ENCODE measurements at places on chromosomes 6 and 20. TPM values are rescaled to one million over a fixed set of nuclear protein-coding genes. Genes with fewer than 3 reads are reported as not detected.
A peak's percentile ranks its signal among the peaks of the same experiment; 100 is the strongest.

- no peaks in the 10 kb centered on the region for H3K36me3 ChIP-seq
- H3K4me1 ChIP-seq, result peaks cover 7% of the 10 kb centered on the region
- DNase-seq, result no peak
- H3K27ac ChIP-seq, result peak overlapping the region; percentile 33
- no peak overlapping the region for H3K4me3 ChIP-seq
Observed at GRCh38 chr6:11766043-11766442, 12.6 kb downstream of the ADTRP start.

The TMEM217 gene
- total RNA-seq, result 0.49 TPM

The CST7 gene
- not detected for total RNA-seq

The CTAGE9 gene
- total RNA-seq, result not detected

DNA sequence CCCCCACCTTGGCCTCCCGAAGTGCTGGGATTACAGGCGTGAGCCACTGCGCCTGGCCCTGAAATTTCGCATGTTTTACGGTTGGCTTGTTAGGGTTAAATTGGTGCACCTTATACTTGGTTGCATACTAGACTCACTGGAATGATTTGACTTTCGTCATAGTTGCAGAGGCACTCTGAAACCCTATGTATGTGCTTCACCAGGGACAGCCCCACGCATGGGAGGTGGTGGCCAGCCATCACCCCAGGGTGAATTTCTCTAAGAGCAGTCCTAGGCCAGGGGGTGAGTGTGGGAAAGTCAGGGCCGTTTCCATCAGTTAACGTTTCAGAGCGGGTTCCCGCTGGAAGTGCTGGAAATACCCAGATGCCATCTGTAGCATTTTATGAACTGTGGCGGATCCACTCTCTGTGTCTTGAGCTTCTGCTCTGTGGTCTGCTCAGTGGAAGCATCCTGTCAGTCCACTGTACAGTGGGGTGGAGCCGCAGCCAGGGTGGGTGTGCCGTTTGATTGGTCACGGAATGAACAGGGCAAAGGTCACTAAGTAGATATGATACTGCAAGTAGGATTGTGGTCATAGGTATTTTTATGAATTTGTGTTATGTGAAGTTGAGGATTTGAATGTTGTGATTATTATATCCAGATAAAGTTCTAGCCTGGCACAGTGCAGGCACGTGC is 13.2 kb downstream of the DNAJC5 start:
- peaks cover 57% of the 10 kb centered on the region for H3K4me1 ChIP-seq
- H3K27me3 ChIP-seq, result no peaks in the 10 kb centered on the region
- no peak for DNase-seq
- H3K27ac ChIP-seq, result no peak overlapping the region

GRCh38 chr6:85920782-85921181 is 278.1 kb upstream of the SYNCRIP start:
- DNase-seq, result peak; percentile 25
- H3K4me3 ChIP-seq, result no peak overlapping the region
- no peaks in the 10 kb centered on the region for H3K27me3 ChIP-seq
- H3K36me3 ChIP-seq, result no peaks in the 10 kb centered on the region
- H3K27ac ChIP-seq, result no peak overlapping the region
- H3K4me1 ChIP-seq, result no peaks in the 10 kb centered on the region

DNA sequence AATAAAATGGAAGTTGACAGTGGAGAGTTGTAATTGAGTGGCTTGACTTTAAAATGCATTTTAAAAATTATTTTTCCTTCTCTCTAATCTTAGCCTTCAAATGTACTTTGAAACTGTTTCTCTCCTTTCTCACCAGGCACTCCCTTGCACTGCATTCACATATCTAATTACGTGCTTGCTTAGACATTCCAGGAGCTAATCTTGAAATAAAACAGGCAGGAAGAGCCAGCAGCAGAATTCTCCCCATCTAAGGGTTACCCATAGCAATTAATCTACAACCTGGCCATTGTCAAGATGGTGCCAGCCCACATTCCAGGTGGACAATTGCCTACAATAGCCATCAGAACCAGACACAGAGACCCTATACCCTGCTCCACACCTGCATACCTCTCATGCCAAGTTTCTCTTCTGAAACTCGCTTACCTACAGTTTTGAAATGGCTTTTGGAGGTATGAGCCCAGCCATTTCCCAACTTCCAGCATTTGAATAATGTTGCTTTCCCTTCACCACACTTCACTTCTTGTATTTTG is 167.6 kb upstream of the GJE1 start:
- no peak for DNase-seq
- no peak overlapping the region for H3K27ac ChIP-seq
- H3K4me3 ChIP-seq, result no peak overlapping the region
- H3K27me3 ChIP-seq, result no peaks in the 10 kb centered on the region

DNA sequence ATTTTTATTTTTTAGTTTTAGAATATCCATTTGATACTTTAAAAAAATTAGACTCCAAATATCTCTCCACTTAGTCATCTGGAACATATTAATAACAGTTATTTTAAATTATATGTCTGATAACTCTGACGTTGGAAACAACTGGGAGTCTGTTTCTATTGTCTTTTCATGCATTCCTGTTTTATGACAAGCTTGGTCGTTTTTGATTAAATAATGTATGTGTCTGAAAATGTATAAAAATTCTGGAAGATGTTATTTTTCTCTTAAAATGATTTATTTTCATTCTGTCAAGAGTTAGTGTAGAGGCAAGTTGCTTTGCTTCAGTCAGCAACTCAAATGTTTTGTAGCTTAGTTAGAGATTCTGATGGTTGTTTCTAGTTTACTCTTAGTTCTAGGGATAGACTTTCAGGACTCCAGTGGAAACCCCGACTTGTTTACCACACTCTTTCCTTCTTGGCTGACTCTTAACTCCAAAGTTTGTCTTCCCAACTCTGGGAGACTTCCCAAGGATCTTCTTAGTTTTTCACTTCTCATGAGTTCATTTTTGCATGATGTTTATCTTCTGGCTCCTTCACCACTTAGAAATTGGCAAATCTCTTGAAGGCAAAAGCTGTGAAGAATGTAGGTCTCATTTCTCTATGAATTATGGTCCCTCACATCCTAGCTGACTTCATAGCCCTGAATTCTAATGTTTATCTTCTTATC is 190.9 kb downstream of the LAMA2 start:
- H3K4me3 ChIP-seq, result no peak overlapping the region
- no peaks in the 10 kb centered on the region for H3K36me3 ChIP-seq
- no peaks in the 10 kb centered on the region for H3K27me3 ChIP-seq
- no peak for DNase-seq
- no peak overlapping the region for H3K27ac ChIP-seq

- H3K4me1 ChIP-seq, result no peaks in the 10 kb centered on the region
- H3K36me3 ChIP-seq, result no peaks in the 10 kb centered on the region
- no peak overlapping the region for H3K27ac ChIP-seq
Observed at GRCh38 chr6:35146453-35146852, 5.3 kb upstream of the TCP11 start.

DNA sequence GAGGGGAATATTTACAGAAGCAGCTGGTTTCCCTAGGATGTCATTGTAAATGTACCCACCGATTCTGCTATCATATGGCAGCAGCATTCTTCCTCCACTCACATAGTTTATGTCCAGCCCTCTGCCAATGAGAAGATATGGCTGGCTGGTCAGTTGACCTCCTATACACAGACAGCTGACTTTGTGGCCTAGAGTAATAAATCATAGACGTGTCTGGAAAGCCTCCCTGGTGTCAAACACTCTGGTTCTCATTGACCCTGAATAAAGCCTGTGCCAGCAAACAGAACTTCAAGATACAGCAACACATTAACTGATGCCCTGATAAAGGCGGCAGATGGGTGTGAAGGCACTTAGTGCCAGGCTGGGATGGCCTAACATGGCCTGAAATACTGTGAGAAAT is 52.6 kb downstream of the GPR63 start:
- no peak overlapping the region for H3K27ac ChIP-seq
- H3K27me3 ChIP-seq, result no peaks in the 10 kb centered on the region
- H3K4me1 ChIP-seq, result peaks cover 5% of the 10 kb centered on the region
- H3K36me3 ChIP-seq, result no peaks in the 10 kb centered on the region
- DNase-seq, result no peak

GRCh38 chr20:14069796-14070195 is 74.5 kb downstream of the MACROD2 start:
- DNase-seq, result no peak
- H3K36me3 ChIP-seq, result no peaks in the 10 kb centered on the region
- H3K27me3 ChIP-seq, result no peaks in the 10 kb centered on the region
- H3K27ac ChIP-seq, result no peak overlapping the region
- H3K4me1 ChIP-seq, result no peaks in the 10 kb centered on the region

GRCh38 chr20:18166241-18166881 is 28.7 kb downstream of the KAT14 start:
- DNase-seq, result no peak
- H3K27ac ChIP-seq, result no peak overlapping the region
- H3K36me3 ChIP-seq, result no peaks in the 10 kb centered on the region
- no peak overlapping the region for H3K4me3 ChIP-seq
- no peaks in the 10 kb centered on the region for H3K4me1 ChIP-seq

The SAMD3 gene
- total RNA-seq, result 0.38 TPM

GRCh38 chr6:34319471-34319885 is 70.7 kb upstream of the SMIM29 start:
- peaks cover 43% of the 10 kb centered on the region for H3K4me1 ChIP-seq
- no peak for DNase-seq
- no peak overlapping the region for H3K4me3 ChIP-seq
- no peak overlapping the region for H3K27ac ChIP-seq
- peaks cover 4% of the 10 kb centered on the region for H3K36me3 ChIP-seq

- no peaks in the 10 kb centered on the region for H3K4me1 ChIP-seq
- H3K36me3 ChIP-seq, result no peaks in the 10 kb centered on the region
- H3K27me3 ChIP-seq, result no peaks in the 10 kb centered on the region
- no peak overlapping the region for H3K4me3 ChIP-seq
- DNase-seq, result no peak
- H3K27ac ChIP-seq, result no peak overlapping the region
Observed at GRCh38 chr6:31979238-31979898, 2.5 kb upstream of the C4A start.

The RPL10A gene
- 510 TPM for total RNA-seq

DNA sequence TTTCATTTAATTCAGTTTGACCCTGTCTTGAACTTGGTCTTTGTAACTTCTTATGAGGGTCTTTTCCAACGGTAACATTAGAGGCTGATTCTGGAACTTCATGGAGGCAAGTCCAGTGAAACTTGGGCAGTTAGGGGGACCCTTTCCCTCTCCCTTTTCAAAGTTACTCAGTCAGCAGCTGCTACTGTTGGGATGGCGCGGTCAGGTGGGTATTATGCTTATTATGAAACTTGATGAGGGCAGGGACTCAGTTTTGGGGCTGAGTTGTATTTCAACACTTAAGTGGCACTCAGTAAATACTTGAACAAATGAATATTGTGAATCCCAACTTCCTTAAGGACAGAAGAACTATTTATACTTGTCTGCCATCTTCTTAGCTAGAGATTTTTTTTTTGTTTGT is 20.8 kb downstream of the TOP1 start:
- peaks cover 100% of the 10 kb centered on the region for H3K4me1 ChIP-seq
- H3K36me3 ChIP-seq, result no peaks in the 10 kb centered on the region
- H3K4me3 ChIP-seq, result no peak overlapping the region
- DNase-seq, result no peak
- peak overlapping the region; percentile 68 for H3K27ac ChIP-seq

DNA sequence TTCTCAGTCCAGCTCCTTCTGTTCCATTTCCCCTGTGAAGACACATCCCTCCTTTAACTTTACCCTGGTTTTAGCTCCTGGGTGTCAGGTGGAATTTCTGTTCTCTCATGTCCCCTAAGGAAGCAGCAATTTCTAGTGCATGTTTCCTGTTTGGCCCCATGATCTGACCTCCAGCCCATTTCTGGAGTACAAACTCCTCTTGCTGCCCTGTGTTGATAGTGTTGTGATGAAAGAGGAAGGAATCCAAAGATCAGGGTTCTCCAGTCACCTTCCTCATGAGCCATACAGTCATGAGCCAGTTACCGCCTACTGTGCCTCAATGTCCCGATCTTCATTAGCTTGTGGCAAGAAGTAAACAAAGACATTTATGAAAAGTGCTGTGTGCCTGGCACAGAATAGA is 97.4 kb downstream of the PHACTR1 start:
- no peak overlapping the region for H3K27ac ChIP-seq
- no peak overlapping the region for H3K4me3 ChIP-seq
- no peak for DNase-seq
- peaks cover 4% of the 10 kb centered on the region for H3K27me3 ChIP-seq

The PSORS1C1 gene
- 2.3 TPM for total RNA-seq

DNA sequence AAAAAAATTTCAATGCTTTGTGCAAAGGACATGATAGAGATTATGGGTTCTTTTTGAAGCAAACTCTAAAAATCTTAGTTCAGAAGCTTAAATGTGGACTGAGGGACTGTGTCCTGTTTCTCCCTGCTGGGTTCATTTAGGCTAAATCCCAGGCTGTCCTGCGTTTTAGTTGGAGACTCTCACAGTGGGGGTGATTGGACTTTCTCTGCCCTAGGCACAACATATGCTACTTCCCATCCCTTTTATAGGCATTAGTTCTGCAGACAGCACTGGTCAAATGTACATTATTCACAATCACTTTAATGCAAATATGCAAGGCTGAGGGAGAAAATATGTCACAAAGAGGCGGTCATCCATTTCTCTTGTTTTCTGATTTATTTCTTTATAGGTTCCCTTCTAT is 71.3 kb downstream of the TFAP2B start:
- H3K4me3 ChIP-seq, result no peak overlapping the region
- no peak for DNase-seq
- H3K27me3 ChIP-seq, result no peaks in the 10 kb centered on the region
- no peaks in the 10 kb centered on the region for H3K4me1 ChIP-seq
- H3K36me3 ChIP-seq, result no peaks in the 10 kb centered on the region

The OXT gene
- total RNA-seq, result not detected

The CHRNA4 gene
- total RNA-seq, result 1.5 TPM

The RBBP8NL gene
- not detected for total RNA-seq

DNA sequence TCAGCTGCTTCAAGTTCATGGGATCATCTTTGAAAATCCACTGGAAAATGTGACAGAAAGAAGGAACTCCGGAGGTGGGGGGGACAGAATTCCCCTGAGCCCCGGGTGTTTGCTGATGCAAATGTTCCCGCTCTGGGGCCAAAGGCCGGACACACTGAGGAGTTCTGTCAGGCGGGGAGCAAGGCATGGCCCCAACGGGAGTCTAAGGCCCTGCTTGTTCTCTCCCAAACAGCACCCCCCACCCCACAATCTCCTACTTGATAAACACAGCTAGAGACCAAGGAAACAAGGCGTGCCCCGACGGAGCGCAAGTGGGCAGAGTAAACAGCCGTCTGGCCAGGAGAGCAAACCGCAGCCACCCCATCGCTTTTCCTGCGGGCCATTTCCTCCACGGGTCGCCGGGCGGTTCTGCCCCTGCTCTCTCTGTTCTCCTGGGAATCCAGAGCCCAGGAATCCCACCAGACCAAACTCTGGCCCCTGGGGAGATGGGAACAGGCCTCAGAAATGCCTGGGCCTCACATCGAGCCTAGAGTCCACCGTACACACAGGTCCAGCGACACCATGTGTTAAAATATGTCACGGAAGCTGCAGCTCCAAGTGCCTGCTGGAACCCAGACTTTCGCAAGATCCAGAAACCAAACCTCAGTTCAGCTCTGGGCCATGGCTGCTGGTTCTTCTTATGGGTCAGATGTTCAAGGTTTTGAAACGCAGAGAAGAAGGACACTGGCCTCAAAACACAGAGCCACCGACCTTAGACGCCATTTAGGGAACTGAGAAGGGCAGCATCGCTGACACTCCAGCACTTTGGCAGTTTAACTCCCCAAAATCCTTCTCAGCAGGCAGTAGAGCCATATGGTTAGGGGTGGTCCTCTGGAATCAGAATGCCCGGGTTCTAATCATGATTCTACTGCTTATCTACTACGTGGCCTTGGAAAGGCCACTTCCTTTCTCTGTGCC is 104.2 kb downstream of the PREX1 start:
- peak overlapping the region; percentile 36 for H3K27ac ChIP-seq
- H3K36me3 ChIP-seq, result no peaks in the 10 kb centered on the region
- no peak overlapping the region for H3K4me3 ChIP-seq

The RAB32 gene
- 1.6 TPM for total RNA-seq

The GSTA1 gene
- not detected for total RNA-seq

GRCh38 chr6:99369533-99369932 is 20.1 kb upstream of the FAXC start:
- H3K4me1 ChIP-seq, result no peaks in the 10 kb centered on the region
- H3K4me3 ChIP-seq, result no peak overlapping the region
- no peak overlapping the region for H3K27ac ChIP-seq
- H3K27me3 ChIP-seq, result no peaks in the 10 kb centered on the region

Measured in heart right ventricle (tissue), 16 donors.